ENCODE measurements at places on chromosomes 2 and 18. TPM values are rescaled to one million over a fixed set of nuclear protein-coding genes. Genes with fewer than 3 reads are reported as not detected.

The LBX2 gene
- 2.8 TPM for total RNA-seq

- DNase-seq: no peak
- H3K4me1 ChIP-seq: peaks cover 14% of the 10 kb centered on the region
- H3K36me3 ChIP-seq: no peaks in the 10 kb centered on the region
- H3K27ac ChIP-seq: no peak overlapping the region
- H3K27me3 ChIP-seq: no peaks in the 10 kb centered on the region
- H3K4me3 ChIP-seq: no peak overlapping the region
These were observed 100.2 kb upstream of the SEC11C start for GRCh38 chr18:59039449-59039848.

The ARHGEF4 gene
- 15.7 TPM for total RNA-seq

GRCh38 chr2:23691565-23691964 is 235.4 kb downstream of the ATAD2B start:
- no peaks in the 10 kb centered on the region for H3K4me1 ChIP-seq
- no peak overlapping the region for H3K27ac ChIP-seq
- no peaks in the 10 kb centered on the region for H3K27me3 ChIP-seq
- no peak for DNase-seq
- H3K36me3 ChIP-seq: peaks cover 11% of the 10 kb centered on the region

GRCh38 chr2:84231478-84231877 is 227.6 kb downstream of the SUCLG1 start:
- H3K36me3 ChIP-seq: no peaks in the 10 kb centered on the region
- H3K27me3 ChIP-seq: peaks cover 7% of the 10 kb centered on the region
- H3K4me3 ChIP-seq: no peak overlapping the region
- H3K27ac ChIP-seq: no peak overlapping the region
- DNase-seq: no peak

DNA sequence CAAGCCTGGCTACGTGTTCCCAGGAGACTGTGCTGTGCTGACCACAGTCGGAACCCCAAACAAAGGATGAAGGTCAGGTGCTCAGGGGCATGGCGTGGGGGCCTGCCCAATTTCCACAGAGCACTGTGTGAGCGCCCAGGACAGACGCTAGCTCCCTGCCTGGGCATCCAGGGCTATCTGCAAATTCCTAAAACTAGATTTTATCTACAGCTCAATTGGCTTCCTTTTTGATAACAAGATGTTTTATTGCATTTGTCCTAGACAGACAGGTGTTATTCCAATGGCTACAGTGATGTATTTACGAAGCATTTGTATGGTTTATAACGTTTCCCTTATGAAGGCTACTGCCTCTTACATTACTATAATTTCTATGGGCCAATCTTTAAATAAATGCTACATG is 16.0 kb downstream of the PTGR3 start:
- no peaks in the 10 kb centered on the region for H3K27me3 ChIP-seq
- H3K36me3 ChIP-seq: peaks cover 15% of the 10 kb centered on the region
- no peak overlapping the region for H3K4me3 ChIP-seq
- H3K27ac ChIP-seq: no peak overlapping the region
- no peak for DNase-seq

The GRHL1 gene
- 37.4 TPM for total RNA-seq

DNA sequence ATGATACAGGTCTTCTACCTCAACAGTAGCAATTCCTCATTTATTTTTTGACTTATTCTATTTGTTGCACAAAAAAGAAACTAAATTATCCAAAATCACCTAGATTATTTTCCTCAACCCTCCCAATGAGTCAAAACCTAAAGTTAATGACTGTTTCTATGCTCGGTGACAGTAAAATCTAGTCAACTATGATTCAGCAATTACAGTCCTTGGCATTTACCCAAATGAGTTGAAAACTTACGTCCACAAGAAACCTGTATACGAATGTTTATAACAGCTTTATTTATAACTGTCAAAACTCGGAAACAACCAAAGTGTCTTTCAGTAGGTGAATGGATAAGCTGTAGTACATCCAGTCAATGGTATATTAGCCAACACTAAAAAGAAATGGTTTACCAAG is 439.3 kb downstream of the CBLN2 start:
- H3K27me3 ChIP-seq: no peaks in the 10 kb centered on the region
- no peaks in the 10 kb centered on the region for H3K36me3 ChIP-seq
- H3K4me3 ChIP-seq: no peak overlapping the region
- H3K4me1 ChIP-seq: no peaks in the 10 kb centered on the region
- DNase-seq: no peak
- no peak overlapping the region for H3K27ac ChIP-seq

The FBXO48 gene
- total RNA-seq: 2.0 TPM

DNA sequence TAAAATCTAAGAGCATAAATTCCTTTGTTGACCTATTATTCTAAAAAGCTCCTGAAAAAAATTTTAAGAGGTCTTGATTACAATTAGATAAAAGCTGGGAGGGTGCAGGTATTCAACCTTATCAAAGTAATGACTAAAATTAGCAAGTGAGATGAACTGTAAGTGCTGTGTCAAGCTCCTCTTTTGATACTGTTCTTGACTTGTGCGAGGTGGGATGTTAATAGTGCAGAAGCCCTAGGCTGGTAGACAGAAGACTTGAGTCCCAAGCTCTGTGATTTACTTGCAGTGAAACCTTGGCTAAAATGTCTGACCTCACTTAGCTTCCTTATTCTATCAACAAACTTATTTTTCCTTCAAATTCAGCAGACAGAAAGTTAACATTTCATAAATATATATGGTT is 637.5 kb downstream of the DSC3 start:
- no peak overlapping the region for H3K27ac ChIP-seq
- DNase-seq: no peak
- no peaks in the 10 kb centered on the region for H3K4me1 ChIP-seq
- no peak overlapping the region for H3K4me3 ChIP-seq
- H3K36me3 ChIP-seq: no peaks in the 10 kb centered on the region

GRCh38 chr2:40511661-40512213 is 59.8 kb upstream of the SLC8A1 start:
- no peak overlapping the region for H3K27ac ChIP-seq
- H3K4me1 ChIP-seq: no peaks in the 10 kb centered on the region
- H3K27me3 ChIP-seq: peaks cover 7% of the 10 kb centered on the region
- no peaks in the 10 kb centered on the region for H3K36me3 ChIP-seq
- no peak for DNase-seq
- H3K4me3 ChIP-seq: no peak overlapping the region

DNA sequence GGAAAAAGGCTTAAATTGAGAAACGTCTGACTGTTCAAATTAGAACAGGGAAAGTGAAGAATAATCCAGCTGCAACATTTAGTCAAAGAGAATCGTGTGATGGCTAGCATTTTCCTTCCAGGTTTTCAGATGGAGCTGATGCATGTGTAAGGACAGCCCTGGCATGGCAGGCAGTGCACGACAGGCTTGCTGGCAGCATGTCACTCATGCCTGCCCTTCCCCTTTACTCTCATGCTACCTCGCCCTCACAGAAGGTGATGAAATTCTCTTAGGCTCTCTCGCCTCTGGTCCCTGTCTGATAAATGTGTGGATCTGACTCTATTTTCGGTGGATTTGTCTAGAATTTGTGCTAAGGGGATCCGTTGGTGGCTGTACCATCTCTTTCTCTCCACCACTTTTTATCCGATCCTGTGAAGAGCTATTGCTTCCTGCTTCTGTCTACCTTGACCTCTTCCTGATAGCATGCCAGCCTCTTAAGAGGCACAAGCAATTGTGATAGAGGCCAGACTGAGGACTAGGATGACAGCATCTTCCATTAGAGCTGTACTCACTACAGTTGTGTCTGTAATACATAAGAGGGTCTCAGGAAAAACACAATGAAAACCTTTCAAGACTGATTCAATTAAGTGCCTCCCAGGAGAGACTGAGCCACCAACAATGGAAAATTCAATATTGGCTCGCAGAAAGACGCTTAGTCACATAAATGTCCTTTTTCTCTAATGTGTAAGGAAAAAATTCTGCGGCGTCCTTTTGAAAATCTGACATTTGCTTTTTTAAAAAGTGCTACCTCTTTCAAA is 65.6 kb upstream of the NOSTRIN start:
- H3K36me3 ChIP-seq: peaks cover 20% of the 10 kb centered on the region
- H3K27me3 ChIP-seq: no peaks in the 10 kb centered on the region
- no peak for DNase-seq
- peaks cover 34% of the 10 kb centered on the region for H3K4me1 ChIP-seq
- H3K27ac ChIP-seq: no peak overlapping the region
- H3K4me3 ChIP-seq: no peak overlapping the region

The RIOK3 gene
- 46.7 TPM for total RNA-seq

DNA sequence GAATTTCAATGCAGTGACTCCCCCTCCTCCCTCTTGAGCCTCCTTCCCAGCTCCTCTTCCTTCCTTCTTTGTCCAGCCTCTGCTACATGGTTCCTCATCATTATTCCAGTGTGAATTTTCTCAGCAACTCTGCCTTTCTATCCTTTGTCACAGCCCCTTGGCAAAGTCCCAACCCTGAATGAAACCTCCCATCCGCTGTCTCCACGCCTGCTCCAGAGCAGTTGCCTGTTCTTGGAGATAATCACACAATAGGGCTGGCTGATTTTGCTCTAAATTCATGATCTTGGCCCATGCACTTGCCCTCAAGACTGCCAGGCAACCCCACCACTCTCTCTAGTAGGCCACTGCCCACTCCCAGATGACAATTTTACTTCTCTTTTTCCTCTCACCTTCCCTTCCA is 61.4 kb downstream of the BCL2L11 start:
- no peak overlapping the region for H3K27ac ChIP-seq
- H3K27me3 ChIP-seq: no peaks in the 10 kb centered on the region
- H3K36me3 ChIP-seq: no peaks in the 10 kb centered on the region
- peaks cover 13% of the 10 kb centered on the region for H3K4me1 ChIP-seq
- DNase-seq: no peak

DNA sequence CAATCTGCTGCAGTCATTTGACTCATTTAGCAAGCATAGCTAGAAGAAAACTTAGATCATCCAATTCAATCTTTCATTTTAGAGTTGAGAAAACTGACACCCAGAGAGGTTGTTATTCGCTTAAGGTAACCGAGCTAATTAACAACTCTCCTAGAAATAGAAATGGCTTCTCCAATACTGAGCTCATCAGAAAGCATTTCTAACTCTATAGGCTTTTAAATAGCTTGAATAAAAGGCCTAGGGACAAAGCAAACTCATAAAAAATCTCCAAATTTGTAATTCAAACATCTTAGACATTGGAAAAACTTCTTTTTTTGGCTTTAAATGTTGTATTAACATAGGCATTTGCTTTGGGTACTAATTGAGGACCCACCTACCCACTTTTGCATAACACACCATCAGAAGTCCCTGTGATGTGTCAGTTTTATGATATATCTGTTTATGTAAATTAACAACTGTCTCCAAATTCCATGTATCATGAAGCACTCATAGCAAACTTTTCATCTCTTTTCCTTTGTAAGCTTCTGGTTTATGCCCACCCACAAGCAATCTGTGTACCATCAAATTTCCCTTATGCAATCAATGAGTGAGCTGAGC is 343.9 kb upstream of the CHST9 start:
- H3K4me1 ChIP-seq: peaks cover 4% of the 10 kb centered on the region
- DNase-seq: no peak
- H3K27ac ChIP-seq: no peak overlapping the region
- H3K27me3 ChIP-seq: no peaks in the 10 kb centered on the region
- peaks cover 3% of the 10 kb centered on the region for H3K36me3 ChIP-seq
- no peak overlapping the region for H3K4me3 ChIP-seq

- no peak for DNase-seq
- H3K4me3 ChIP-seq: no peak overlapping the region
- H3K36me3 ChIP-seq: no peaks in the 10 kb centered on the region
- H3K27ac ChIP-seq: no peak overlapping the region
- peaks cover 6% of the 10 kb centered on the region for H3K4me1 ChIP-seq
These were observed 61.2 kb downstream of the NGEF start for GRCh38 chr2:232951891-232952290.

- no peak overlapping the region for H3K27ac ChIP-seq
- DNase-seq: no peak
- H3K4me3 ChIP-seq: no peak overlapping the region
- peaks cover 13% of the 10 kb centered on the region for H3K27me3 ChIP-seq
- no peaks in the 10 kb centered on the region for H3K36me3 ChIP-seq
- peaks cover 24% of the 10 kb centered on the region for H3K4me1 ChIP-seq
These were observed 676.1 kb upstream of the GYPC start for GRCh38 chr2:125979886-125980285.

GRCh38 chr2:153464395-153464794 is 14.2 kb downstream of the RPRM start:
- peaks cover 12% of the 10 kb centered on the region for H3K27me3 ChIP-seq
- no peaks in the 10 kb centered on the region for H3K4me1 ChIP-seq
- no peaks in the 10 kb centered on the region for H3K36me3 ChIP-seq
- no peak overlapping the region for H3K4me3 ChIP-seq
